ENCODE measurements at places on chromosomes 7 and 10.

GRCh38 chr10:70508912-70509756 lies 30.6 kb downstream of the PALD1 start:
- DNase-seq = peak; percentile 58

DNA sequence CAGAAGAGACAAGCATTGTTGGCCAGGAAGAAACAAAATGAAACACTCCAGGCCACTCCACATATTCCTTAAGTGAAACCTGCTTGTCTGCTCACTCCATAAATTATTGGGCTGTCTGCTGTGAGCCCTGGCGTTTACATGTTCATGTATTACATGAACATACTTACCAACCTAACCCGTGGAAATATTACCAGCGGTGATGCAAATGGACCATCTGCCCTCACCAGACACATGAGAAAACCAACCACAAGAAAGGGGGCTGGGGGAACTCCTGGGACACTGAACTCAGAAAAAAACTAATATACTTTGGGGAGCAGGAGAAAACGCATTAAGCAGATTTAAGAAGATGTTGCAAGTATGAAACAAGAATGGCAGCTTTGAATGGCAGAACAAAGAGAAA lies 731.2 kb upstream of the IGFBP3 start:
- DNase-seq = no peak

- DNase-seq = peak; percentile 19
These were observed 446.5 kb downstream of the INHBA start for GRCh38 chr7:41256186-41256945.

GRCh38 chr7:92748495-92748894 lies 87.9 kb downstream of the CDK6 start:
- no peak for DNase-seq

DNA sequence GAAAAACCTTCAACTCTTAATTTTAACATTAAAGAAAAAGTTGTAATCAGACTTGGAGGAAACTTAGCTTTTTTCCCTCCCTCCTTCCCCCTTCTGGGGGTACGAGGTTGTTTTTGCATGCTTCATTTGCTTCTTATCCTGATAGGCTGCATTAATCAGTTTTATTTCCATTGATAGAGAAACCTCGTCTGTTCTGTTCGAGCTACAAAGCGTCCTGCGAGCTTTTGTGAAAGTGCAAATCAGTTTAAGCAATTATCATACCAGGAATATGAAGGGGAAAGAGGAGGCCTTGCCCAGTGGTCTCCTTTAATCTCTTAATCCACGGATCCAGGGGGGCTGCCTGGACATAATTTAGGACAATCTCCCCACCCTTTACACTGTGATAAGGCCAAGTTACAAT lies 7.5 kb downstream of the EMX2 start:
- DNase-seq = no peak

- no peak for DNase-seq
These were observed 25.4 kb upstream of the ZNF107 start for GRCh38 chr7:64640504-64640903.

DNA sequence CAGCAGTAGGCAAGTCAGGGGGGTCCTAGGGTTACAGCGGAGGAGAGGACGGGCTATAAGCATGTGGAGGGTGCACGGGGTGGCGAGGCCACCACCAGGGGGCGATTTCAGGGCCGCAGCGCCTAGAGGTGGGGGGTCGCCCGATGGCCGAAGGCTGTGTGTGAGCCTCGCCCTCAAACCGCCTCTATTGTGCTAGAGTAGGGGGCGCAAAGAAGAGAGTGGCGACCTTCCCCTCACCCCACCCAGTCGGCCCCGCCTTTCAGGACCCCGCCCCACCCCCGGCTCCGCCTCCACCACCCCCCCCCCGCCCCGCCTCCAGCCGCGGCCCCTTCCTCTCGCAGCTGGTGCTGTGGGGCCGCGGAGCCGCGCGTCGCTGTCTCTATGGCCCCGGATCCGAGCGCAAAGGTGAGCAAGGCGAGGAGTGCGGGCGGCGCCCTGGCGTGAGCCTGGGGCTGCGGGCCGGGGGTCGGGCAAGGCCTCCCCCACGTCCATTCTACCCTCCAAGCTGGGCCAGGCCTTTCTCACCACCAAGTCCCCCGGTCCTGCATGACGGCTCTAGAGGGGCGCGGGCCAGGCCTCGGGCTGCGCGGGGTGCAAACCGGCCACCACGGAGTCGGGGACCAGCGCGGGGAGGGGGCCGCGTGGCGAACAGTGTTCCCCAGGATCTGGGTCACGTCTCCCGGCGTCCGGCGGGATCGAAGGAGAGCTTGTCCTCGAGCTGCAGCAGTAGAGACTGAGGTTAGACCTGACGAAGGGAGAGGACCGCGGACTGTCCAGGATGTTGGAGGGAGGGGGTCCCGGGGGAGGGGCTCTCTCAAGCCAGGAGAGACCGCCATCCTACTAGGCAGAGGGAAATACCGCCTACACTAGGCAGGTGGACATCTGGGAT lies at the start of gene SEMA4G:
Gene SEMA4G, plus strand, starts transcription at position 318 of the 889 bp plus-strand sequence. CDS start 3,409 bp downstream, outside the sequence.
- peak; percentile 60 for DNase-seq

- no peak for DNase-seq
These were observed 24.2 kb downstream of the PIK3AP1 start for GRCh38 chr10:96695975-96696634.

DNA sequence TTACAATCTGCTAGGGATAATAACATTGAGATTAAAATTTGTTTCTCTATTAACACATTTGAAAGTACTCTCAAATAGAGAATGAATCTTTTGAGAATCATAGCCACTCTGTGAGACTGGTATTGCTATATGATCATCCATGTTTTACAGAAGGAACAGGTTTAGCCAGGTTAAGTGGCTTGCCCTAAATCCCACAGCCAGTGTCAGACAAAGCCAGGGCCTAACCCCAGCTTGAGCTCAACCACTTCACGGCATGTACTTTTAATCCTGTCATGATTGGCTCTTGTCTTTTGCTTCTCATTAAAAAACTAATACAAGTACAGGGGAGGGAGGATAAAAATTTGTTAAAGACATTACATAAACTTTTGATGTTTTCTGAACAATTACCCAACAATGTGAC lies 3.8 kb upstream of the ZNRF2 start:
- no peak for DNase-seq

GRCh38 chr7:85030893-85031292 lies 156.0 kb downstream of the SEMA3D start:
- peak; percentile 55 for DNase-seq

DNA sequence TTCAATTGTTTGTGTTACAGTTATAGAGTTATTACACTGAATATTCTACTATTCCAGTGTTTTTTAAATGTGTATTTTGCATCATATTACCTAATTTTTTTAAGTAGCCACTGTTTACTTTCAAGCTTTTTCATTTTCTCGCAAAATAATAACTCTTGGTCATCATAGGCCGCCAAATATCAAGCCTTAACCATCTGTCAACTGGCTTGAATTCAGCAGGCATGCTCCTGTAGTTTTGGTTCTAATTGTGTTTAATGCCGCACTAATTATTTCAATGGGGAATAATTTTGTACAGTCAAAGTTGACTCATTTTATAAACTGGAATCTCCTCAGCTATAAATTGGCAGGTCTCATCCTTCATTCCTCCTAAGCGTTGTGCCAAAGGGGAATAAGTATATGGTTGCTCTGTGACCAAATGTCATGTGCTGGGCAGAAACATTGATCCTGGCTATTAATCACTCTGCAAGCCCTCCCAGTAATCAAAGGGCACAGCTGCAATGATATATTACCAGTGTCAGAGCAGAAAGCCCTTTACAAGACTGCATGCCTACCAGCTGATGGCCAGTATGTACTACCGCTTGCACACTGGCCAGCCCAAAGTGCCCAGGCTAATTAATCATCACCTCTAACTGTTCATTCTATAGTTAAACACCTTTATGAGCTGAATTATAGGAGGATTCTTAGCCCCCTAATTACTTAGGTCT lies 74.8 kb downstream of the SKAP2 start:
- no peak for DNase-seq

Data from AG08395 (cell line).